Activated naive CD4-positive, alpha-beta T cell treated with anti-CD3 and anti-CD28 coated beads, Interleukin-2, amount 50 U/mL, for 16 hours (primary cell): ENCODE measurements at places on chromosomes 4 and X.

GRCh38 chrX:118553042-118553710 lies 57.6 kb downstream of the DOCK11 start:
- DNase-seq, result no peak

DNA sequence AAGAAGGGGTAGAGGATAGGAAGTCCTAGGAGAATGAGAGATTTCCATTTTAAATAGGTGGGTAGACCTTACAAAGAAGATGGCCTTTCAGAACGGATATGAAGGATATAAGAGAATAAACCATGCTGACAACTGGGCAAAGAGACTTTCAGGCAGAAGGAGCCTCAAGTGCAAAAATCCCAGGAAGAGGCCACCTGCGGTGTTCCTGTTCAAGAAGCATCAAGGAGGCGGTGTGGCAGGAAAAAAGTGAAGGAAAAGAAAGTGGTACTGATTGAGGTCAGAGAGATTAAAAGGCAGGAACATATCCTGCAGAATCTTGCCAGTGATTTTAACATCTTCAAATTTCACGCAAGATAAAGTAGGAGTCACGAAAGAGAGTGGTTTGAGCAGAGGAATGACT lies 172.0 kb downstream of the FSTL5 start:
- no peak for DNase-seq

DNA sequence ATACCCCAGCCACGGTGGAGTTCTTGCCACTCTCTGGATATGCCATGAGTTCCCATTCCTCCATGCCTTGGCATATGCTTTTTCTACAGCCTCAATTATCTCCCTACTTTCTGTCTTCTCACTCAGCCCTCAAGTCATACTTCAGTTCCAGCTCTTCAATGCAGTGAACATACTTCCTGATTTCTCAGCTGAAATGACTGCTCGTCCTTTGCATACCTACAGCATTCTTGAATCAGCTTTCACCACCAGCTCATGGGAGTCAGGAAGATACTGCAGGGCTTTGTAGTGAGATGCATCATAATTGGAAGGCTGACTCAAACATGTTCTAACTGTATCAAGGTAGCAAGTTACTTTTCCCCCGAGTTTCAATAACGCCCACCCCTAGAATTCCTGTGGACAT lies 118.4 kb downstream of the APBB2 start:
- DNase-seq, result no peak

- no peak for DNase-seq
These were observed 436.4 kb downstream of the BCOR start for GRCh38 chrX:39661116-39661907.

DNA sequence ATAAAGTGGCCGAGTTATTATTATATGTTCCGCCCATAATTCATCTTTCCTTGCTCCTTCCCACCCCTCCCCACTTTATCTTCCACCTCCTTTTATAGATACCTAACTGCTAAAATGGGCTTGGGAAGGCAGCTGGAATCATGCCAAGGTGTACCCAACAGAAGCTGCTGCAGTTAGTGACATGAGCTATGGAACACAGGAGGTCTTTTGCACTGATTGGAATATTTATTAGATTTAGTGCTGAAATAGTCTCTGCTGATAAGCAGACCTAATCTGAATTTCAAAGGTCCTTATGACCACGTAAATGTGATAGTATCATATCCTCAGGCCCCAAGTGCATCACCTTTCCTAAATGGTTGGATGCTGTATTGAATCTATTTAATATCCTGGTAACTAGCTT lies 64.9 kb downstream of the HMGB2 start:
- no peak for DNase-seq

DNA sequence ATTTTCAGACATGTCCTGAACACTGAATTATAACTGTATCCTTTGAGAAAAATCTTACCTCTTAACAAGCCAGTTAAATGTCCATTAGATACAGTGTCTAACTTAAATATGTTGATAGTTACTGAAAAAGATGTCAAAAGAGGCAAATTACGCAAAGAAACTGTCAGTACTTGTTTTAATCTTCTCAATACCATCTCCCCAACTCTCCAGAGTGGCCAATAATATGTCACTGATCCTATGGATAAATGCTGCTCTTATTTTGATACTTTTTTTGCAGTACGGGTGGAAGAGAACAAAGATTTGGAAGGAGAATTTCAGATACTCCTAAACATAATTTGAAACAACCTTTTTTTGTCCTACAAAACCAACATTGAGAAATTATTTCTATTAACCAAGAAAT lies 192.7 kb downstream of the CBR4 start:
- DNase-seq, result no peak

- no peak for DNase-seq
These were observed 19.6 kb upstream of the FAT1 start for GRCh38 chr4:186743261-186743660.

DNA sequence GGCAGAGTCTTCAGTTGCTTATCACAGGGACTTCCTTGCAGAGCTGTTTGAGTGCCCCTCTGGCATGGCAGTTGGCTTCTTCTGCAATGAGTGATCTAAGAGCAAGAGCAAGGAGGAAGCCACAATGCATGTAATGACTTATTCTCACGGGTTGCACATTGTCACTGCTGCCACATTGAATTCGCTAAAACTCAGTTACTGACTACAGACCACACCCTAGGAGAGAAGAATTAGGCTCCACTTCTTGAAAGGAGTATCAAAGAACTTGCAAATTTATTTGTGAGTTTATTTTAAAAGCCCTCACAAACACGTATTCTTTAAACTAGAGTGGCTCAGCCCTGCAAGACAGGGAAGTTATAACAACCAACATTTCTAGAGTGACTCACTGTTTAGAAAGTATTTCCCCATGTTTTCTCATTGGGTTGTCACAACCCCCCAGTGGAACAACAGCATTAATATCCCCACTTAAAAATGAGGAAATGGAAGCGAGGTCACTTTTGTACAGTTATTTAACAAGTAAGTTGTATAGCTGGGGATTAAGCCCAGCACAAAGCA lies 32.4 kb upstream of the RBPJ start:
- DNase-seq, result no peak

- DNase-seq, result no peak
These were observed 63.8 kb upstream of the TAPT1 start for GRCh38 chr4:16289897-16290554.

DNA sequence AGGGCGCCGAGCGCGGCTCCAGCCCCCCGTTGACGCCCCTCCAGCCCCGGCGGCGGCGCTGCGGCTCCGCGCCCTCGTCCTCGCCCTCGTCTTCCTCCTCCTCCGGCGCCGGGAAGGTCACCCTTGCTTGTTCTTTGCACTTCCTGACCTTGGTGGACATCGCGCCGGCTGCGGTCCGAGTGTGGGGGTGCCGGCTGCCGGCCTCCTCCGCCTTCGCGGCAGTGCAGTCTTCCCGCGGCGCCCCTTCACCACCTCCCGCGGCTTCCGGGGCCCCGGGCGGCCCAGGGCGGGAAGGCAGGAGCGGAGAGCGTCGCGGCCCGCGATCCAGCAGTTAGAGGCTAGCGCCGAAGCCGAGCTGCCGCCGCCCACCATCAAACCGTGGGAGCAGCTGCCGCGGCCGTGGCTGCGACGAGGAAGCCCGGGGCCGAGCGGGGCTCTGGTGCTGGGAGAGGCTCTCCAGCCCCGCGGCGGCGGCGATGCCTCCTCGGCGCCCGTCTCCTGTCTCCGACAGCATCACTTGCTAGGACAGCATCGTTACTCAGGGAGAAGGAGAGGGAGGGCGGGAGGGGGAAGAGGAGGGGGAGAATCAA lies at the start of gene TRPC3:
Gene TRPC3, minus strand, starts transcription at position 540 of the 590 bp plus-strand sequence. Its CDS starts 380 bp downstream, at position 160.
- DNase-seq, result peak; percentile 37

GRCh38 chrX:115330498-115331168 lies 41.1 kb downstream of the LUZP4 start:
- no peak for DNase-seq

- DNase-seq, result no peak
These were observed 37.8 kb downstream of the UGT8 start for GRCh38 chr4:114636192-114636935.

DNA sequence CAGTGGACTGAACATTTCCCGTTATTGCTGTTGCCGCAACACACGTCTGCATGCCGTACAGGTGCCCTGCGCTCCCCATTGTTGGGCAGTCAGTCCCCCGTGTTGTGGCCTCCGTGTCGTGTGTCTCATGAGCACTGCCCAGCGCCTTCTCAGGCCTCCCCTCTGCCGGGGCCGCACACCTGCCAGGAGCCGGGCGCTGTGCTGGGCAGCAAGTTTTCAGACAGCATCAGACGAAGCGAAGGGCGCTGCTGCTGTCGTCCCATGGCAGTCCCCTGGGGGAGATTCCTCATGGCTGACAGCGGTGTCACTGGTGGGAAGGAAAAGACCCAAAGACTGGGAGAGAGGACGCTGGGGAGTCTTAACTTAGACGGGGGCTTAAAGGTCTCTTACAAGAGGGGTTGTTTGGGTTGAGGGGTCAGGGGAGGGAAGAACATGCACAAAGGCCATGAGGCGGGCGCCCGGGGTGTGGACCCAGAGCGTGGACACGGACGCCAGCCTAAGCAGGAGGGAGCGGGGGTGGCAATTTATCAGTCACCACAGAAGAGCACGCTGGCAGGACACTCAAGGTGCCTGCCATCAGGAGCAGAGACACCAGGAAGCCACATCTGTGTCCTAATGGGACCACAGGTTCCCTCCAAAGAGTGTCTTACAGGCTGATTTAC lies 47.3 kb downstream of the RGS12 start:
- DNase-seq, result no peak

- DNase-seq, result no peak
These were observed 25.4 kb downstream of the NFKB1 start for GRCh38 chr4:102526532-102526931.

GRCh38 chr4:150578745-150579501 lies 3.0 kb upstream of the MAB21L2 start:
- DNase-seq, result no peak

GRCh38 chrX:120428309-120428708 lies 40.8 kb downstream of the LAMP2 start:
- DNase-seq, result no peak

- no peak for DNase-seq
These were observed 74.7 kb upstream of the GATB start for GRCh38 chr4:151835467-151835866.

DNA sequence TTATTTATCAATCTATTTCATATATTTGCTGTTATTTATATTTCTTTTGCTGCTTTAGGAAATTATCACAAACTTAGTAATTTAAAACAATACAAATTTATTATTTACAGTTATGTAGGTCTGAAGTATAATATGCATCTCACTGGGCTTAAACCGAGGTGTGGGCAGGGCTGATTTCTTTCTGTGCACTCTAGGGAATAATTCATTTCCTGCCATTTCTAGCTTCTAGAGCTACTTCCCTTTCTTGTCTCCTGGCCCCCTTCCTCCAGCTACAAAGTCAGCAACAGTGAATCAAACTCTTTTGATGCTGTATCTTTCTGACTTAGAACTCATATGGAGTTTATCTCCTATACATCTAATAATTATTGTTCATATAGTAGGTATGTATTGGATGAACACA lies 303.5 kb upstream of the ARSJ start:
- DNase-seq, result no peak

DNA sequence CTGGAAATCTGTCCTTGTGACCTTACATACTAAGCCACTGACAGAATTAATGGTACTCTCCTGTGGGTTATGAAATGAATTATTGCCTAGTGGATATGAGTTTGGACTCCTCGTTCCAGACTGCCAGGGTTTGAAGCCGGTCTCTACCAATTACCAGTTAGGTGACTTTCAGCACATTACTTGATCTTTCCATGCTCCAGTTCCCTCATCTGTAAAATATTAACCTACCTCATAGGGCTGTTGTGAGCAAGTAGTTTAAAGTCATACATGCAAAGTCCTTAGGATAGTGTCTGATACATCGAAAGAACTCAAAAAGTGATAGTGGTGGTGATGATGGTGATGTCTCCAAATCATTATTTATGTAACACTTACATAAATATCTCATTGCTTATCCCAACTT lies 373.5 kb upstream of the ARX start:
- DNase-seq, result no peak

- no peak for DNase-seq
These were observed 113.3 kb upstream of the PDLIM3 start for GRCh38 chr4:185648631-185649030.

GRCh38 chr4:70629469-70630090 lies 1.0 kb downstream of the ENAM start:
- no peak for DNase-seq

DNA sequence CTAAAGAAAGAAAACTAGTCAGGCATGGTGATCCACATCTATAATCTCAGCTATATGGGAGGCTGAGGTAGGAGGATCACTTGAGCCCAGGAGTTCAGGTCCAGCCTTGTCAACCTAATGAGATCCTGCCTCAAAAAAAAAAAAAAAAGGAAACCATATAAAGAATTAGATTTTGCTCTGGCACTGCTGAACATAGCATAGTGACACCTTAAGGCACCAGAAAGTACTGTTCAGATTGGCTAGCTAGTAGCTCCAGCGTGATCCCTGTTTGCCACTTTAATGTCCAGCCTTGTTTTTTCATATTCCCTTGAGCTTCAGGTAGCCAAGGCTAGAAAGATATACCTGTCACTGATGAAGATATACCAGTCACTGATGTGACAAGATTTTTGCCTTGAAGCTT lies 34.1 kb downstream of the EXOC1 start:
- no peak for DNase-seq

- peak; percentile 61 for DNase-seq
These were observed 1.8 kb downstream of the SLC38A5 start for GRCh38 chrX:48468247-48468671.

- no peak for DNase-seq
These were observed 727.6 kb upstream of the MAGEB2 start for GRCh38 chrX:29487714-29488113.

DNA sequence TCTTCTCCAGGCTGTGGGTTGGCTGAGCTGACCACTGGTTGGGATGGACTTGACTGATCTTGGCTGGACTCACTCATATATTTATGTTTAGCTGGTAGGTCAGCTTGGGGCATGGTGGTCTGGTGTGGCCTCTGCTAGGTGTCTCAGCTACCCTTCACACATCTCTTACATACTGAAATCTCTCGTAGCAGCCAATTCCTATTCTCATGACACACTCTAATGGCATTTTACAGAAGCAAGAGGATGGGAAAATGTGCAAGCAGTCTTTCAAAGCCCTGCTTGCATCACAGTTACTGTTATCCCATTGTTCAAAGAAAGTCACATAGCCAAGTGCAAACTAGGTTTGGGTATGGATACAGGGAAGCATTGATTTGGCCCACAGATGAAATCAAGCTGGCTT lies 55.5 kb upstream of the PCDH18 start:
- no peak for DNase-seq

DNA sequence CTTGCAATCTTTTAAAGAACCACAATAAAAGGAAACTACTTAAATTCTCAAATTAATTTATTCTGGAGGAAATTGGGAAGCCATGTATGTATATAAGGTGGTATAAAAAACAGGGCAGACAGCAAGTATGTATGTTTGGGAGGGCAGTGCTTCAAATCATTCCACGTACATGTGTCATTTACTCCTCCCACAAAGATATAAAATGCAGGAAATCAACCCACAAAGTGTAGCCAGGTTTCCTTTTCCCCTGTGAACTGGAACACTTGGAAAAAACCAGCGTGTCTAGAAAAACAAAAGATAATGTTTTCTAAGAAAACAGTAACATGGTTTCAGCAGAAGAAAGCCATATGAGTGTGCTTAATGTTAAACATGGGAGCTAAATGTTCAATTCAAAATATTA lies 156.7 kb upstream of the FAM47A start:
- no peak for DNase-seq
